Substantia nigra (tissue), 51 donors: ENCODE measurements at places on chromosomes 3 and 15.
A peak's percentile ranks its signal among the peaks of the same experiment; 100 is the strongest.

- DNase-seq = no peak
These were observed 117.9 kb downstream of the TCF12 start for GRCh38 chr15:57036352-57036751.

DNA sequence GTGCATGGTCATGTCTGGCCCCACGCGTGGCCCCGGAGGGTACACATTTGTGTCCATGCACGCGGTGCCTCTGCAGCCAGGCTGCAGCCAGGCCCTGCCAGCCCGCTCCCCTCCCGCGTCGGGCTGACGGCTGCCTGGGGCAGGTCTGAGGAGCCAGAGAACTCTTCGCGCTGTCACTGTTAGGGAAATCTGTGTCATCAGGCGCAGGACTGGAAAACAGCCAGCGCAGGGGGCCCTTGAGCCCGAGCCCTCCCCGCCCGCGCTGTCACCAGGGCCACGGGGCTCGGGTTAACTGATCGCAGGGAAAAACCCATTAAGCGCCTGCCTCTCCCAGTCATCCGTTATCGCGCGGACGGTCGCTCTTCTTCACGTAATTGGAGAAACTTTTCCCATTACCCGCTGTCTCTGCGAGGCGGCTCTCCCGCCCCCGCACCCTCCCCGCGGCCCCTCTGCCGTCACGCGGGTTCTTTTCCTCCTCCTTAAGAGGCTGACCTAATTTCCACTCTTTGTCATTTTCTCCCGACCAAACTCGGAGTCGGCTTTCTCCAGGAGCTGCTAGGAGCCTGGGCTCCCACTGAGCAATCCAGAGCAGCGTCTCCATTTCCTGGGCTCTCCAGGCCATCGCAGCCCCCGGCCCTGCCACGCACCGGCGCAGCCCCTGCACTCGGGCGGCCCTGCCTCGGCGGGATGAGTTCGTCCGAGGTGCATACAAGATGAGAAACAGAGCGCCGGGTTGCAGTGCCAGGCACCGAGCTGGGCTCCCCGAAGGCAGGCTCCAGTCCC, 57.5 kb upstream of the PRR23E start:
- DNase-seq = no peak

DNA sequence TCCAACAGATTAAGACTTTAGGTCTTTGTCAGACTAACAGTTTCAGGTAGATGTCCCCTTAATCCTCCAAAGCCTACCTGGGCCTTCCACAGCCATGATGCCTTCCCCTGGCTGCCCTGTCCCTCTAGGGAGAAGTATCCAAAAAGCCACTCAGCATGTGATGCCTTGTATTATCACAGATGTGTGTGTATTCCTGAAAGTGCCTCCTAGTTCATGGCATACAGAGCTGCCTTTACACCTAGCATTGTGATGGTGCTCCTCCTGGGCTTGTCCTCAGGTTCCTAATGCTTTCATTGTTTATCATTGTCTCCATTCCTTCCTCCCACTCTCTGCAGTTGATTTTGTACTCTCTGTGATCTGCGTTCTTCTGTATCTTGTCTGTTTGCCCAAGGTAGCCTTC, 43.6 kb downstream of the CMSS1 start:
- DNase-seq = no peak

DNA sequence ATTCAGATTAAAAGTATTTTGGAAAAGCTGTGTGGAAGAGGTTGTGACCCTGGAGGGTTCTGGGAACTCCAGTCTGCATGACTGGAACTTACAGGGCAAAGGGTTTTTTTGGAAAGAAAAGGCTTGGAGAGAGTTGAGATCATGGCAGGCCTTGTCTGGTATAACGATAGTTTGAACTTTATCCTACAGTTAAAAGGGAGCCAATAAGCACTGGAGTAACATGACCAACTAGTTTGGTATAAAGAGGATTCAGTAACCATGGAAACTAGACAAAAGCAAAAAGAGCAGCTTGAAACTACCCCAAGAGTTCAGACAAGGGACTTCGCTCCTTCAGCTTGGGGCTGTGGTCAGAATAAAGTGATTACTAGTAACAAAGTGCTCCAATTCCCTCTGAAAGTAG, 151.2 kb upstream of the TMCO5A start:
- no peak for DNase-seq

DNA sequence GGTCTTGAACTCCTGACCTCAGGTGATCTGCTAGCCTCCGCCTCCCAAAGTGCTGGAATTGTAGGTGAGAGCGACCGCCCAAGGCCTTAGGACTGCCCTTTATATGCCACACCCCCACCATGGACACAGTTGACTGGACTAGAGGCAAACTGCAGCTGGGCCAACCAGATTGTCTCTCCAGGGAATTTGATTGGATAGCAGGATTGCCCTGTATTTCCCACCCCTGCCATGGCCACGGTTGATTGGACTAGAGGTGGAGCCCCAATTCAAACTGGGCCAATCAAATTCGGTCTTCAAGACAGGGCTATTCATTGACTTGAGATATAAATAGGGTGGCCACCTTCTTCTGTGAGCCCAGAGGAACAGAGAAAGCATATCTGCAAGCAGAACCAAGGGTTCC, 6.9 kb upstream of the CLPX start:
- no peak for DNase-seq

- DNase-seq = no peak
These were observed 188.3 kb downstream of the APBA2 start for GRCh38 chr15:29074045-29074444.

DNA sequence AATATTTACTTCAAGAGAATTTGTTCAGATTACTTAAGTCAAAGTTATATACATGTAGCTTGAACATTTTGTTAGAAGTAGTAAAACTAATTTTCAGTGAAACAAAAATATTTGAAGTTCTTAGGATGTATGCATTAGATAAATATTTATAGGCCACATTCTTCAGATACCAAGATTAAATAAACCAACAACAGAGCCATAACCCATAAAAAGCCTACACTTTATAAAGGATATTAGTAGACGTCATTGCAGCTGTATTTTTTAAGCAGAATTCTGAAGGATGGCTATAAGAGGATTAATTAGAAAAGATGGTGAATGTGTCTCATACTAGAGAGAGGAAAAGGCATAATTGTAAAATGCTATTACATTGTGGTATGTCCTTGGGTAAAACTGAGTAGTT, 449.7 kb upstream of the ALCAM start:
- DNase-seq = no peak

DNA sequence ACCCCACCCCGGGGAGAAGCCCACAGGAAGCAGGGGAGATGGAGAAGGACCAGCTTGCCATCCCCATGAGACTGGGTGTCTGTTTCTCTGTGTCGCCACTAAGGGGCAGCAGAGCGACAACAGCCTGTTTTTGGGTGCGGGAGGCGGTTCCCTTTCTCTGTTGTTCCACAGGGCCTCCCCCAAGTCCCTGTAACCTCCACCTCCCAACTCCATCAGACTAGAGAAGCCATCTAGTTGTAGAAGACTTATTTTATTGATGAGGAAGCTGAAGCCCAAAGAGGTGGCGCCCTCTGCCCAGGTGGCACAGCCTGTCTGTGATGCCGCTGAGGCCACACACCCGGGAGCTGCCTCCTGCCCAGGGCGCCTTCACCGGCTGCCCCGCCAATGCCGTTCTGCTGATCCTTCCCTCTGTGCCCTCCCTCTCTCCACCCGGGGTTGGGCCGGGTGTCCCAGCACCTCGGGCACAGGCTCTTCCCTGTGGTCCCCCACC, 3.9 kb upstream of the CCDC9B start:
- DNase-seq = peak; percentile 72

GRCh38 chr3:70832834-70833205, 520.4 kb upstream of the MDFIC2 start:
- DNase-seq = no peak

DNA sequence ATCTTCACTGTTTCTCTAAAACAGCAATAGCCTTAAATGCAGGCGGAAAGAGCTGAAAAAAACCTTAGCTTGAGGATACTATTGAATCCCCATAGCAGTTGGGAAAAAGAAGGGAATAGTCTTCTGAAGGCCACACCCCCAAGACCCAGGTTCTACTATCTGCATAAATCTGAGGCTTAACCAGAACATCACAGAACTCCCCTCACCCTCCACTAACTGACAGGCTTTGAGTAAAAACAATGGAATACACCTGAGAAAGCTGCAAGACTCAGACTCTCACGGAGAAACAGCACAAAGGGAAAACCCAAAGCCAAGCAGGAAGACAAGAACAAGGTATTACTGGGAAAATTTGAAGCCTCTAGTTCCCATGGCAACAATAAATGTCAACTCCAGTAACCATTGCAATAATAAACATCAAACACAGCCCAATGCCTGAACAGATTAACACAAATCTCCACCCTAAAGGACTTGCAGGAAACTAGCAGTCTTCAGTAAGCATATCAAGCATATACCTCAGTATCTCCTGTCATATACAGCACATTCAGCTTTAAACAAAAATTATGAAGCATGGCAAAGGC, 56.4 kb downstream of the TMCC1 start:
- DNase-seq = no peak

- DNase-seq = no peak
These were observed 932 bp upstream of the VPS8 start for GRCh38 chr3:184811034-184811433.

- no peak for DNase-seq
These were observed 439.7 kb downstream of the NTRK3 start for GRCh38 chr15:87816811-87817210.

DNA sequence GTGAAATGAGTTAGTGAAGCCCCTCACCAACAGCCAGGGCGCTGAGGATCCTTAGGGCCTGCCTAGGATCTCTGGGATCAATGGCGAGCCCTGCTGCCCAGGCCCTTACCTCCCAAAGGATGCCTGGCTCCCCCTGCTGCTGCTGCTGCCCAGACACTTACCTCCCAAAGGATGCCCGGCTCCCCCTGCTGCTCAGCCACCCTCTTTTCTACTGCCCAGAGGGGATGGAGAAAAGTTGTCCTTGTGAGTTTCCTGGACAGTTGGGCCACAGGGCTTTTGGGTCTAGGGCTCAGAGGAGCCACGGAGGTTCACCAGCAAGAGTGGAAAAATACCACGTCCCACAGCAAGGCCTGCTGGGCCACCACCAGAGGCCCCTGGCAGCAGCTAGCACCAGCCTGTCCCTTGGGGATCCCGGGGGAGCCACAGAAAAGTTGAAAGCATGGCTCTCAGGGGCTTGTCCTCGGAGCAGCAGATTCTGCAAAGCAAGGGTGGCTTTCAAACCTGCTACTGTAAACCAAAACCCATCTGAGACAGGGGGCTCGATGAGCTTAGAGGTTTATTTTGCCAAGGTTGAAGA, 59.4 kb downstream of the SLC6A6 start:
- no peak for DNase-seq

GRCh38 chr15:100783760-100784492, 95.7 kb upstream of the ALDH1A3 start:
- DNase-seq = no peak

- no peak for DNase-seq
These were observed 4.5 kb downstream of the ARPIN start for GRCh38 chr15:89908226-89908625.

GRCh38 chr3:40899286-40899712, 300.0 kb upstream of the CTNNB1 start:
- DNase-seq = no peak

DNA sequence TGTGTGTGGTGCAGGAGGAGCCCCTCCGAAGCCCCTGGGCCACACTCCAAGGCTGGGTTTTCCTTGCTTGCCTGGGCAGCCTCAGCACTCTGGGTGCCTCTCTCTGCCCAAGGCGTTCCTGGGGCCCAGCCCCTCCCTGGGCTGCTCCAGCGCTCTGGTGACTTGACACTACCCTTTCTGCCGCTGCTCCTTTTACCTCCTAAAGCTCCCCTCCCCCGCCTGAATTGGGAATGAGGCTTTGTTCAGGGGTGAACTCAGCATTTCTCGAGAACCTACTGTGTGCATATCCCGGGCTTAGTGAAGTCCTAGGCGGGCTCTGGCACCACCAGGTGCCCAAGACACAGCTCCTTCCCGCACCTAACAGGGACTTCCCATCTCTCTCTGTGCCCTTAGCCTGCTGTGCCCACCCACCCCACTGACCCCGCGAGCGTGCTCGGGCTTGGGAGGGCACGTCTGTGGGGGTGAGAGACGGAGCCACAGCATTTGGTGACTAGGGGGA, 1.2 kb upstream of the BAHD1 start:
- no peak for DNase-seq

DNA sequence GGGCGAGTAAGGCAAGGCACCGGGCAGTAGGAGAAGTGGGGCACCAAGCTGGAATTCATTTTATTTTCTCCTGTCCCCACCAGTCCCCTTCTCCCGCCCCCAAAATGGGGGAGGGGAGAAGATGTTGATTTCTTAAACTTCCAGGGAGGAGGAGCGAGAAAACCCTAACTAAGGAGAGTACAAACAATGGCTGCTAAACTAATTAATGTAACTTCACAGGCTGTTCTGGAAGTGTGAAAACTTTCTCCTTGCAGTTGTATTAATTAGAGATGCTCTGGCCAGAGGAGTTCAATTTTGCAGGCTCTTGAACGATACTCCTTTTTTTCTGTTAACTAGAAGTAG, 11.5 kb downstream of the ZIC4 start:
- no peak for DNase-seq

- peak; percentile 15 for DNase-seq
These were observed at the start of gene FSTL1 for GRCh38 chr3:120450600-120451271. TSS of gene FSTL1 (minus strand) at chr3:120450992. CDS start at chr3:120450746, 246 bp downstream.

GRCh38 chr3:182913889-182914288, 66.4 kb downstream of the DCUN1D1 start:
- no peak for DNase-seq

GRCh38 chr3:189464799-189465198, 166.4 kb upstream of the TP63 start:
- no peak for DNase-seq

DNA sequence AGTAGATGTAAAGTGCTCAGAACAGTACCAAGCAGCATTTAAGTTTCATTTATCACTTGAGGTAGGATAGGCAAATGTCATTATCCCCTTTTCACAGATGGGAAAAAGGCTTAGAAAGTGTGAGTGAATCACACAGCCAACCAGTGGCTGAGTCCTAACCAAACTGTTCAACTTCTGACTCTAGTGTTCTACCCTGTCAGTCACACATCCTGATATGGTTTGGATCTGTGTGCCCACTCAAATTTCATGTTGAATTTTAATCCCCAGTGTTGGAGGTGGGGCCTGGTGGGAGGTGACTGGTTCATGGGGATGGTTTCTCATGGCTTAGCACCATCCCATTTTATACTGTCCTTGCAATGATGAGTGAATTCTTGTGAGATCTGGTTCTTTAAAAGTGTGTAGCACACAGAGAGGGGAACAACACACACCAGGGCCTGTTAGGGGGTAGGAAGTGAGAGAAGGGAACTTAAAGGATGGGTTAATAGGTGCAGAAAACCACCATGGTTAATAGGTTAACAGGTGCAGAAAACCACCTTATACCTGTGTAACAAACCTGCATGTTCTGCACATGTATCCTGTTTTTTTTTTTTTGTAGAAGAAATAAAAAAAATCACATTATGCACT, 304.7 kb downstream of the SUCLG2 start:
- DNase-seq = no peak

DNA sequence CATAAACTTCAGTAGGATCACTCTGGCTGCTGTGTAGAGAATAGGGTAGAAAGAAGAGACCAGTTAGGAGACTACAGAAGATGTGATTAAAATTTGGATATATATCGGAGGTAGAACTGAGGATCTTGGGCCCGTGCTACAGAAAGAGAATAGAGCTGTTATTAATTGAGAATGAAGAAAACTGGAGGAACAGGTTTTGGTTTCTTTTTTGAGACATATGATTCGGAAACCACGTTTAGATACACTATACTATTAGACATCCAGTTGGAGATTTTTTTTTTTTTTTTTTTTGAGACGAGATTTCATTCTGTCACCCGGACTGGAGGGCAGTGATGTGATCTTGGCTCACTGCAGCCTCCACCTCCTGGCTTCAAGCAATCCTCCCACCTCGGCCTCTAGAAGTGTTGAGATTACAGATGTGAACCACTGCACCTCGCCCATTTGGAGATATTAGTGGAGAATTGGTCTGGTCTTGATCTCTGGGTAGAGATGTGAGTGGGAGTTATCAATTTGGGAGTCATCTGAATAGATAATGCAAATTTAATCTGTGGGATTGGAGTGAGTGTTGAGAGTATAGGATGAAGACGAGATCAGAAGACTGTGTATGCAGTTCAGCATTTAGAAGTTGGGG, 50.9 kb downstream of the TCF12 start:
- DNase-seq = no peak
